Natural killer cell (primary cell): ENCODE measurements at places on chromosomes 16 and 17.

DNA sequence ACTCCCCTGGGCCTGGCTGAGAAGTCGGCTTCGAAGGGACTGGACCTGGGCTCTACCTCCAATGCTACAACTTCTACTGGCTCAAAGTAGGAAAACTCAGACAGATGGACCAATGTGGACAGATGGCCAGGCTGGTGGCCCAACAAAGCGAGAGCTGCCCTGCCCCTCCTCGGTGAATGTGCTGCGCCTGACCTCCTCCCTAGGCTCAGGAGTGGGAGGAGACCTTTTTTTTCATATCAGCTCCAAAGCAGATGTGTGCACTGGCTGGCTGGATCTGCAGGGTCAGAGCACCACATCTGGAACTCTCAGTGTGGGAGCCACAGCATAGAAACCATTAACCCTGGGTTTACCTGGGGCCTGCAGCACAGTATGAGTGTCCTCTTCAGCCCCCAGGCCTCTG, 20.8 kb downstream of the ATP6V0D1 start:
- no peak for DNase-seq

DNA sequence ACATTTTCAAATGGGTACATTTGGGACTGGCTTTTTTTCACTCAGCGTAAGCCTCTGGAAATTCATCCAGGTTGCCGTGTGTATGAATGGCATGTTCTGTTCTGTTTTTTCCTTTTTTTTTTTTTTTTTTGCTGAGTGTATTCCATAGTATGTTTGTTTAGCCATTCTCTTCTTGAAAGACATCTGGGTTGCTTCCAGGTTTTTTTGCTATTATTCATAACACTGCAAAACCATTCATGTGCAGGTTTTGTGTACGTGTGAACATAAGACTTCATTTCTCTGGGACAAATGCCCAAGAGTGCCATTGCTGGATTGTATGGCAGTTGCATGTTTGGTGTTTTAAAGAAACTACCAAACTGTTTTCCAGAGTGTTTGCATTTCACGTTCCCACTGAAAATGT, 335.9 kb upstream of the TNRC6C start:
- no peak for DNase-seq

GRCh38 chr16:77922228-77922754, 100.1 kb upstream of the CLEC3A start:
- DNase-seq: no peak

- DNase-seq: no peak
Observed at GRCh38 chr17:7403043-7403726, 712 bp downstream of the TMEM256 start.

DNA sequence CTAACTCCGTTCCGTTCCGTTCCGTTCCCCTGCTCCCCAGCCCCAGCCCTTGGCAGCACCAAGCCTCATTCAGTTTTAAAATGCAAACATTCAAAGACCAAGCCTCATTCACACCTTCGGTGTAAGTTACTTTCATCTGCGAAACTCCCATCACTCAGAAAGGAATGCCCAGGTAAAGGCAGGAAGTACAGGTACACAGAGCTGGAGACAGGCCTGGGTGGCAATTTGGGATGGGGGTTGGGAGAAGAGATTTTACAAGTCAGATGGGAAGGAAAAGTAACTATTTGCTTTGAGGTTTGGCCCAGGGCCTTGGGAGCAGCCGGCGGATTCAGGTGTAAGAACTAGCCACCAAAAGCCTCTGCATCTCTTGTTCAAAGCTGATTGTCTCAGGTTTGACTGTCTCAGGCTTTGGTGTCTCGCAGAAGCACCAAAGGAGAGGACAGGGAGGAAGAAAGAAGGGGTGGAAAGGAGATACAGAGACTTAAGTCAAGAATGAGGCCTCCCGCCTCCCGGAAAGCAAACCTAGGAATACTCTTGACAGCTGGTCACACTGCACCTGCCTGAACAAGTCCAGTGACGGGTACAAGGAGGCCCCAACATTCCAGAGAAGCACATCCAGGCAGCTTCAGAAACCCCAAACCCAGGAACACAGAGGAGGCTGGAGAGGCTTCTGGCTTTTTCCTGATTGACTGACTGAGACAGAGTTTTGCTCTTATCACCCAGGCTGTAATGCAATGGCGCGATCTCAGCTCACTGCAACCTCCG, 54.7 kb downstream of the NXN start:
- DNase-seq: no peak

DNA sequence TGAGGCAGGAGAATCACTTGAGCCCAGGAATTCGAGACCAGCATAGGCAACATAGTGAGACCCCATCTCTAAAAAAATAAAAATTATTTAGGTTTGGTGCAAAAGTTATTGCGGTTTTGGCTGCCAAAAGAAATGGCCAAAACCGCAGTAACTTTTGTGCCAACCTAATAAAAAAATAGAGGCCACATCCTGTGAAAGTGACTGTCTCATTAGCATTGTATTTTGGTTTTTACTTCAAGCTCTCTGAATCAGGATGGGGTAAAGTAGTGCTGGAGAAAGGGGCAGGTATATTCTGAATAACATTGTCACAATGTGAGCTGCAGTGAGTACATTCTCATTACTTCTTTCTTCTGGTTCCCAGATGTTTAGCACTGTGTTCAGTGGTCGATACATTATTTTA, 36.0 kb downstream of the ATP6V0A1 start:
- DNase-seq: no peak

DNA sequence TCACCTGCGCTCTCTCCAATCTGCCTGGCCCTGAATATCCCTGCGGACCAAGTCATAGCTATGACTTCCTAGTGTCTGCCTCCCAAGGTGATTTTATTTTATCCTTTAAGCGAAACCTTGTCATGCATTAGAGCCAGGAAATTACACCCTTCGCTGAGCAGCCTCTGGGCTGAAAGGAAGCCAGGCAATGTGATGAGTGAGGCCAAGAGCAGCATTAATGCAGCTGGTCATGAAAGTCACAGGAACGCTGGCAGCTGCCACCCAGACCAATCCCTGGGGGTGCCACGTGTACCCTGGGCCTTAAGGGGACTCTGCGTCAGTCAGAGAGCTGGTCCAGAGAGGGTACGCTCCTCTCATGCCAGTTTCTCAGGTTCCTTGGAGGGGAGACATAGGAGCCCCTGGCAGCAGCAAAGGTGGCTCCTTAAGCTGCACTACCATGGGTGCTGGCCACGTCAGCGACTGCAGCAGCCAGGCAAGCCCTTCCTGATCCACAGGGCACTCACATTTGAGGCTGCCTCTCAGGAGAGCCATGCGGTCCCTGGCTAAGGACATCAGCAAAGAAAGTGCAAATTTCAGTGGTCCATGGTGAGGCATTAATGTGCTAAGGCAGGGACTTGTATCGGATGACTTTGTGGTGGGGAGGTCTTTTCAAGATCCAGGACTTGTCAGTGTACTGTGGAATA, 42.7 kb upstream of the WSCD1 start:
- no peak for DNase-seq

GRCh38 chr17:78763561-78763960, 18.5 kb downstream of the CYTH1 start:
- no peak for DNase-seq

DNA sequence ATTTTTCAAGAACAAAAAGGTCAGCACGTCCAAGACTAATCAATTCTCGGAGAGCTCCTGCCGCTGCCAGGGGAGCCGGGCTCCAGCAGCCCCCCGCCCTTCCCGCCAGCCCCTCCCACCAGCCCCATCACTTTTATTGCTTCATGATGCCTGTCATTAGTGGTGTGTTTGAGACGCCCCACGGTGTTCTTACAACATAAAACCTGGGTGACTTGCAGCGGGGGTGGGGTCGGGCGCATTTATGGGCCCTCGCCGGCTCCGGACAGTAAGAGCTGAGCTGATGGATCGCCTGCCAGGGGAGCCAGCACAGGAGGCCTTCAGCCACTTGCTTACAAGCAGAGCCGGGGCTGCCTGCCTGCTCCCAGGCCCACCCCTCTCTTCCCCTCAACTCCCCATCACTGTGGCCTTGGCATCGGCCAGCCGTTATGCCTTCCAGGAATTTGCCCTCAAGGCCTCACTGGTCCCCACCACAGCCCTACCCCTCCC, 82.9 kb upstream of the CBX4 start:
- no peak for DNase-seq

GRCh38 chr17:14228903-14229302, 7.8 kb downstream of the CDRT15 start:
- DNase-seq: no peak

GRCh38 chr16:49620158-49620868, 235.6 kb downstream of the ZNF423 start:
- no peak for DNase-seq

DNA sequence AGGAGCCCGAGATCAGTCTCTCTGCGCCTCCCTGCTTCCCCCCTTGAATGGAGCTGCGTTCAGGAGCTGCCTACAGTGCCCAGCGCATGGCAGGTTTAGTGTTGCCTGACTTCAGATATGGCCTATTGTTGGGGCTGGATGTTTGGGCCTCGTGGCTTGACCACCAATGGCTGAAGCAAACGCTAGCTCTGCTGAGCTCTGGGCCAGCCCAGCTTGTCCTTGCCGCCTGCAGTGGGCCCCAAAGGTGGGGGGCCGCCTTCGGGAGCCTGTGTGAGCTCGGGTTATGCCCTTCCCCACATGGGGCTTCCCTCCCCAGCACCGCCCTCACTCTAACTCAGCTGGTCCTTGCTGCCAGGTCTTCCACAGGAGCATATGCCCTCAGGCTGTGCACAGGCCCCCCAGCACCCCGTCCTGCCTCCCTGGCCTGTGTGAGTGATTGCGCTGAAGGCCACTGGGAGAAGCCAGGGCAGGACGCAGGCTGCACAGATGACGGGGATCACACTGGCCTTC, 2.0 kb upstream of the METTL26 start:
- DNase-seq: no peak

- no peak for DNase-seq
Observed at GRCh38 chr17:79104898-79105600, 30.4 kb downstream of the ENGASE start.

DNA sequence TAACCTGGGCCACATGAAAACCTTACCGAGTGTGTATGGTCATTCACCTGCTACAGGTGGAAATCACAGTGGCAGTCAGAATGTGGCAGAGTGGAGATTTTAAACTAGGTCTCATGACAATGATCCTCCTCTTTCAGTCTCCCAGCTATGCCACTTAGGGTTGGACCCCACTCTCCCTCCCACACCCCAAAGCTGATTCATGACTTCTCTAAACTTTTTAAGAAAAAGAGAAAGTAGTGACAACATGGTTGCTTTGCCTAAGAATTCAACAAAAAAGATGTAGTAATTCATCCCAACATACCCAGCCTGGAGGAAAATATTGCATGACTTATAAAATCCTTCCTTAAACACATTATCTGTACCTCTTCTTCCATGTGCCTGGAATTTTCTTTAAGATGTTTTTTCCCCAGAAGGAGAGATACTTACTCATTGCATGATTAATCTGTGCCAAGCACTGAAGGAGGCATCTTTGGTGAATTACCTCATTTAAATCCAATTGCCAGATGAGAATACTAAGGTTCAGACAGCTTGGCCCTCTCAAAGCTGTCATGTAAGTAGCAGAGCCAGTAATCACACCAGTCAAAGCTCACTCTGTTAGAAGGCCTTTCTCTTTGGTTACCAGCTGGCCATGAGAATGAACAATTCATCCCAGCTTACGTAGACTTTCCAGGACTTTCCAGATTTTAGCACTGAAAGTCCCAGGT, 119.9 kb downstream of the COPRS start:
- DNase-seq: no peak

DNA sequence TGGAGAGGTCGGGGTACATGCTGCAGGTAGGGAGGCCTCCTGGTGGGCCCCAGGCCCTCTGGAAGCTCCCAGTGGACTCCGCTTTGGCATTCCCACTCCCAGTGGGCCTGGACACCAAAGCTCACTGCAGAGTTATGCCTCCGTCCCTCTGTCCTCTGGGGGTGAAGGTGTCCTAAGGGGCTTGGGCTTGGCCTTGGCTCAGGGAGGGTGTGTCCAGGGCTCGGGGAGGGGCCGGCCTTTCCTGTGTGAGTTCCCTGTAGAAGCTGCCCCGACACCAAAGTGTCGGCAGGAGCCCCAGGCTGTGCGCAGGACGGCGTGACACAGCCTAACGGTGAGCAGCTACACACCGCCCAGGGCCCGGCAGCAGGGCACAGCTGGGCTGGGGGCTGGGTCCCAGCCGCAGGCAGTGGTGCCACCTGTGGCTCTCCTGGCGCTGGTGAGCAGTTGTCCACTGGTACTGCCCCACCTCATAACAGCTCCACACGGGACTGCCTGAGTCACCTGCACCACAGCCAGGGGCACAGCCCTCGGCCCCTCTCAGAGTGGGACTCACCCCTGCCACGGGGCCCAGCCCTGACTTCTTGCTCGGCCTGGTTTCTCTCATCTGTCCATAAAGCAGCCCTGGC, 6.1 kb downstream of the TEPSIN start:
- DNase-seq: no peak

DNA sequence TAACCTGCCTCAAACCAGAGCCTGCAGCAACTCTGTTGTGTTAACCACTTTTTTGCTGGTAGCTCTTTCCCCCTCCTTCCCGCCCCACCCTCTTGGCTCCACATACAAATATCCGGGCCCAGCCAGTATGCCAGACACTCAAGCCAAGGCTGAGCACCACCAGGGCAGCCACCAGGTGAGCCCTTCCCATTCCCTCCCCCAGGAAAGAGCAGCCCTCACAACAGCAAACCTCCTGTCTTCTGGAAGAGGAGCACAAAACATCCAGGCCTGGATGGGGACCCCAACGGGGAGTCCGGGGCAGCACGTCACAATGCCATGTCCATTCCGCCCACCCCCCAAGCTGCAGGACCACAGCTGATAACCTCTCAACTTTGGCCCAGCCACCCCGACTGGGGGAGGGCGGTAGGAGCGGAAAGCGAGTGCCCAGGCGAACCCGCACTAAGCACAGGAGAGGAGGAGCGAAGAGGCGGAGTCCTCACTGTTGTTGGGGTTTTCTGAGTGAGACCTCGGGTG, 757 bp downstream of the ORMDL3 start:
- peak; percentile 39 for DNase-seq

DNA sequence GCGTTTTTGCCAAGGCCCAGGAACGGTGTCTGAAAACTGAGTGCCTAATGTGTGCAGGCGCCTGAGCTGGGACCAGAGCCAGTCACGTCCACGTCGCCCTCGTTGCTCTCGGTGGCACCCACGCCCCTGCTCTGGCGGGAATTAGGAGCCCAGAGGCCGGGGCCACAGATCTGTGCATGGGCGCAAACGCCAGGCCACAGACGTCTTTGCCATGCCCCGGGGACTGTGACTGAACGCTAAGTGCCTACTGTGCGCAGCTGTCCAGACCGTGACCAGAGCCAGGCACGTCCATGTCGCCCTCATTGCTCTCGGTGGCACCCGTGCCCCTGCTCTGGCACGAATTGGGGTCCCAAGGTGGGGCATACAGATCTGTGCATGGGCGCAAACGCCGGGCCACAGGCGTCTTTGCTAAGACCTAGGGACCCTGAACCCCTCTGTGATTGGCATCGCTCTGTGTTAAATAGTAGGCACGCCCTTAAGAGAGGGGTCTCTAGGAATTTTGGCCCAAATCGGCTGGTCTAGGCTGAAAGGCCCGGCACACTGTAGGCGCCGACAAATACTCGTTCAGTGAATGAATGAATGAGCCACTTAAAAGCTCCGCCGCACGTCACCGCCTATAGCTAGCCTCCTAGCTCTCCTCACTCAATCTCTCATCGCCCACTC, 827 bp upstream of the UBALD1 start:
- DNase-seq: peak; percentile 27

- DNase-seq: no peak
Observed at GRCh38 chr16:1037394-1038257, 34.9 kb upstream of the SSTR5 start.
